Thoracic aorta (tissue), 2 donors: ENCODE measurements at places on chromosomes 12 and 14. TPM values are rescaled to one million over a fixed set of nuclear protein-coding genes. Genes with fewer than 3 reads are reported as not detected.

Gene NAA25
- total RNA-seq = 52.1 TPM

Gene DTD2
- total RNA-seq = 56.5 TPM

Gene OTOGL
- total RNA-seq = 0.14 TPM

Gene MYRFL
- total RNA-seq = not detected

Gene OR4K5
- total RNA-seq = not detected

Gene MYF6
- not detected for total RNA-seq

DNA sequence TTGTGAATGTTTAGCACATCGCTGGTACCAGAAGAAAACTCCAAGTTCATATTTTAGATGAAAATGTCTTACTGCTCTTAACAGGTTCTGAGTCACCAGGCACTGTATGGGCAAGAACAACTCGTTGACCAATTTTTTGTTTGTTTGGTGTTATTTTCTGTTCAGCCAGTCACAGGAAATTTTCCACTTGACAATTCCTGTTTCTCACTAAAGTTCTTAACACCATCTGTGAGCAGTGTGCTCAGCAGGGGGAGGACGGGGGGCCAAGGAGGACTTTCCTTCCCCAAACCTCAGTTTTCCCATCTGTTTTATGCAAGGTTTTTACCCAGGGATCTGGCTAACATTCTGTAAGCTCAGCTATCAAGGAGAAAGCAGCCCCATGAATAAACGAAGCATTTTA, 3.0 kb downstream of the NUAK1 start:
- no peak for DNase-seq

GRCh38 chr12:119182701-119183493, 4.2 kb downstream of the HSPB8 start:
- no peak for DNase-seq

- no peak for DNase-seq
Measured at GRCh38 chr12:12153596-12153995, 82.9 kb downstream of the BCL2L14 start.

GRCh38 chr14:61518403-61518802, 176.9 kb upstream of the HIF1A start:
- no peak for DNase-seq

DNA sequence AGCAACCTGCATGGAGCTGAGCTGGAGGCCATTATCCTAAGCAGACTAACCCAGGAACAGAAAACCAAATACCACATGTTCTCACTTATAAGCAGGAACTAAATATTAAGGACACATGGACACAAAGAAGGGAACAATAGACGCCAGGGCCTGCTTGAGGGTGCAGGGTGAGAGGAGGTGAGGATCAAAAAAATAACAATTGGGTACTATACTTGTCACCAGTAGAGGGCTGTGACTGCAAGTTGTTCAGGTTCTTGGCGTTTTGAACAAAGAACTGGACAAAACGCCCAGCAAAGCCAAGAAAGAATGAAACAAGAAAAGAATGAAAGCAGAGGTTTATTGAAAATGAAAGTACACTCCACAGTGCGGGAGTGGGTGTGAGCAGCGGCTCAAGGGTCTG, 208.5 kb upstream of the NEDD1 start:
- DNase-seq = no peak

DNA sequence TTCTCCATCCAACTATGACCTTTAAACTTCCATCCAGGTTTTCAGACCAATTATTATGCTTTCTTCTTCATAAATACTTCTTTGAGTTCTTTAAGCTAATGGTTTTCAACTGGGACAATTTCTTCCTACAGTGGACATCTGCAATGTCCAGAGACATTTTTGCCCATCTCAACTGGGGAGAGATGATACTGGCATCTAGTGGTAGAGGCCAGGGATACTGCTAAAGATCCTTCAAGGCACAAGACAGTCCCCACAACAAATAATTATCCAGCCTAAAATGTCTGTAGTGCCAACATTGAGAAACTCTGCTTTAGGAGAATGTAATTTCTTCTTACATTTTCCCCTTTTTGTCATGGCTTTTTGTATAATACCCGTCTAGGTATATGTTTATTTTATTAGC, 10.6 kb downstream of the TRHDE start:
- no peak for DNase-seq
